Stimulated activated CD8-positive, alpha-beta memory T cell treated with anti-CD3 and anti-CD28 coated beads, Interleukin-12 subunit alpha, Interleukin-12 subunit beta, amount 100 ng/mL, for 1 hour (primary cell): ENCODE measurements at places on chromosomes 7 and 10.

DNA sequence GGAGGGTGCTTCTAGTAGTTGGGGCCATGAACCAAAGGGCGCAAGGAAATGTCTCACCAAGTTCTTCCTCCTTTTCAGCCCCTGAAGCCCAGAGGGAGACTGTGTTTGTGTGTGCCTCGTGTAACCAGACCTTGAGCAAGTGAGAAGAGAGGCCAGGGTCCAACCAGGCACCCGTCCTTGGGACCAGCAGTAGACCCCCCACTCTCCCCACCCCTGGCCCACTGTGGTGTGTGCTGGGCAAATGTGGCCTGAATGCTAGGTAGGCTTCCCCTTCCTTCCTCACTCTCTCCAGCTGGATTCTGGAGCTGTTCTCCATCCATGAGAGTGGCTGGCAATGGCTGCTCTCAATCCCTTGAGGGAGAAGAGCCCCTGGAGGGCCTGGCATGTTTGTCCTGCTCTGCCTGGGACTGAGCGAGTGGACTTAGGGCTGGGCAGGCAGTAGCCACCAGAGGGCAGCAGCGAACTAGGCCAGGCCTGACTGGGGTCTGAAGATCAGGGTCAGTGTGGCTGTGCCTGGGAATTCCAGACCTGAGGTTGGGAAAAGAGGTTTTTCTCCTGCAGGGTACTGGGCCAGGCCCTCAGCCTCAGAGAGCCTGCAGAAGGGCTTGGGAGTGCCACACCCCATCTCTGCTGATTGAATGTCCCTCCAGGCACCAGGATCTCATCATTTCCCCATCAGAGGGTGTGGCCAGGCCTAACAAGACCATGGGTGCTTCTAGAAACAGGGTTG is 12.5 kb downstream of the SFRP5 start:
- DNase-seq: no peak

DNA sequence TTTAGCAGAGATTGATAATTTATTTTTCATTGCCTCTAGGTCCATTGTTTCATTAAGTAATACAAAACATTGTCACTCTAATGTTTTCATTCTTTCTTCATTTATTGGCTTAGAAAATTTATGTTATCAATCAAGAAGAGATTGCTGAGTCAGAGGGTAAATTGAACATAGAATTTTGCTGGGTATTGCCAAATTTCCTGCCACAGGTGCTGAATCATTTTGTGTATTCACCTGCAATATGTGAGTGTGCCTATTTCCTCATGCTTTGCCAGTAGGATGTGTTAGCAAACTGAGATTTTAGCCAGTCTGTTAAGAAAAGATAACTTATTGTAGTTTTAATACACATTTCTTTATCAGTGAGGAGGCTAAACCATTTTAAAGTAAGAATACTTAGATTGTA is 38.0 kb downstream of the MARCHF5 start:
- DNase-seq: no peak

GRCh38 chr10:27390681-27391080 is 113.4 kb upstream of the RAB18 start:
- DNase-seq: no peak

GRCh38 chr10:18204039-18204835 is 64.0 kb downstream of the CACNB2 start:
- no peak for DNase-seq

- no peak for DNase-seq
These were observed 33.7 kb upstream of the TMEM26 start for GRCh38 chr10:61486738-61487396.

DNA sequence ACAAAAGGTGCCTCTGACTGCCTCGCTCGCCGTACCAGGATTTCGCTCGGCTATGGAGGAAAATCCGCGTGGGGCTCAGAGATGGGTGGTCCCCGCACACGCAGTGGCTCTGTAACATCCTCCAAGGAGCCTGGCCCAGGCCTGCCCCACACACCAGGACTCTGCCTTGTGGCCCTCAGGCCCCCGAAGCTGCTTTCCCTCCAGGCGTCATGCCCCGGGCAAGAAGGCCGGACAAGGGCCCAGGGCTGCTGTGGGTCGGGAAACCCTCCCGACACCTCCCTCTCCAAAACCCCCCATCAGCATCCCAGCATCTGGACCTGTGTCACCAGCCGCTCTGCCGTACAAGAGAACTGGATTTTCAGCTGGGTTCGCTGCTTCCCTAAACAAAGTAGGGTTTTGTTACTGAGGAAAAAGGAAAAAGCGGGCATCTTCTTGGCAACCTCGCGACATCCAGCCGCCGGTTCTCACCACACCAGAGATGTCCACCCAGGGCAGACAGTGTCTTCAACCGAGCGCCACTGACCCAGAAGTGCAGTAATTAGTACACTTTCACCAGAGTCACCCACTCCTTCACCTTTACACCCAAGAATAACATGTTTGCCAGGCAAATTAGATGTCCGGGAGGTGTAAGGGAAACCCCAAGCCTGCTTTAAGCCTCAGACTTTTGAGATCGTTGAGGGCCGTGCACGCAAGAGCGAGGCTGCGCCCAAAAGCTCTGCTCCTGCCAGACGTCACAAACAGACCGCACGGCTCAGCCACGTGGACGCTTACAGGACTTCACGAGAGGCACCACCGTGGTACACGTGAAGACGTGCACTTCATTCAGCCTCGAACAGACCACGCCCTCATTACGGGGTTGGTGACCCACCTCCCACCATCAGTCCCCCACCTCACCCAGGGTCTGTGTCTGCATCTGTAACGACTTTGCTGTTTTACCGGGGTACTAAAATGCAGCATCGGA is 62.2 kb downstream of the DIP2C start:
- DNase-seq: no peak

DNA sequence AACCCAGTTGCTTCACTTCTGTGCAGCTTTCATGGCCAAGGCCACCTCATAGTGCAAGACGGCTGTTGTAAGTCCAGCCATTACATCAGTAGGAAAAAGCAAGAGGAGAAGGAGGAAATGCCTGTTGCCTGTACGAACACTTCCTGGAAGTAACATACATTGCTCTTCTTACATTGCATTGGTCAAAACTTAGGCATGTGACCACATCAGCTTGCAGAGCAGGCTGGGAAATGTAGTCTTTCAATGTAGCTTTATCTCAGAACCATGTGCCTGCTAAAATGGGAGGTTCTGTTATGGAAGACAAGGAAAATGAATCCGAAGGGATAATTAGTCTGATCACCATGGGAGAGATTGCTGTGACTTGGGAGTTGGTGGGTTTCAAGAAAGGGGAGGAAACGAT is 4.3 kb downstream of the SLC29A3 start:
- no peak for DNase-seq

- no peak for DNase-seq
These were observed 33.2 kb downstream of the WBP1L start for GRCh38 chr10:102776779-102777456.

DNA sequence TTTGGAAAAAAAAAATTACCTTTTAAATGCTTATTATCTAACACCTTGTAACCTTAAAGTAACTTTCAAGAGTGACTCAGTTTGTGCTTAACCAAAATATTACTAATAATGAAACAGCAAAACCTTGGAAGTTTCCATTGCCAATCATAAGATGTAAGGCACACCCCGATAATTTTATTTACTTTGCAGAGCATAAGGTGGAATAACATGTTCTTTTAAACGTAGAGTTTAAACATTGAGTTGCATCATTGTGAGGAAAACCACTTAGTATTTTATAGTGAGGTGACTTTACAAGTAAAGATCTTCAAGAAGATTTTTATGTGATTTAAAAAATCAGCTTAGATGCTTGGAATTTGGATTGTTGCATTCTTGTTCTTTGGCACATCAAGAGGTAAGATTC is at the start of gene PNLIPRP3:
TSS of gene PNLIPRP3 (plus strand) at position 177 of the 400 bp plus-strand sequence. CDS start at position 343, 166 bp downstream.
- no peak for DNase-seq

GRCh38 chr7:46091071-46091470 is 170.0 kb upstream of the IGFBP3 start:
- DNase-seq: no peak

- no peak for DNase-seq
These were observed 14.2 kb downstream of the LEP start for GRCh38 chr7:128255271-128255670.

DNA sequence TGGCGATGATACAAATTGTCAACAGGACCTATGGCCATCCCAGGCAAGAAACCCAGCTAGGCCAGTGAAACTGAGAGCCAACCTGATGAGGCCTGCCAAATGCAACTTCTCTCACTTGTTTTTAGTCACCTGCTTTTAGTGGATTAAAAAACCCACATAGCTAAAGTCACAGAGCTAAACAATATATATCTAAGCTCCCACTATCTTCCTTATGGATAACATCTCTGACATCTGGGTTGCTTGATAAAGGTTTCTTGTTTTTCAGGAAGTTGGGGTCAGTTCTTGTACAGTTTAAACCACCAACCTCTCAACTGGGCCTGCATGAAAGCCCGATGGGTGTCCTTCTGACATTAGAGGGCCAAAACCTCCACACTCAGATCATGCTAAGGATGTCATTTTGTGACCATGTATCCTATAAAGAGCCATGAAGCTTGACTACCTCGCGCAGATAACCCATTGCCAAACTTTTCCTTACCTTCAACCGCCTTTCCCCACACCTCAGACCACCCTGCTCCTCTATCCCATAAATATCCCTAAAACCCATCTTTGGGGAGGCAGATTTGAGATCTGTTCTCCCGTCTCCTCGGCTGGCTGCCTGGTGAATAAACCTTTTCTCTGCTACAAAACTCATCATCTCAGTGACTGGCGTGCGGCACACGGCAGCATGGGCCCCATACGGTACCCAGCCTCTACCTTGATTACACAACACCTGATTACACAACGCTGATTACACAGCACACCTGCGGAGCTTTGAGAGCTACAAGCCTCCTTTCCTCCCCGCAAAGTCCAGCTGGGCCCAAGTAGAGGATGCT is 797 bp upstream of the STMP1 start:
- DNase-seq: no peak

- no peak for DNase-seq
These were observed at the start of gene DMBT1 for GRCh38 chr10:122560279-122560804. Gene DMBT1 (plus strand): TSS chr10:122560754. CDS start chr10:122560771, 17 bp downstream.

GRCh38 chr7:90903841-90904240 is 307.7 kb downstream of the CDK14 start:
- no peak for DNase-seq

- no peak for DNase-seq
These were observed 38.6 kb downstream of the ZNRF2 start for GRCh38 chr7:30323006-30323355.

GRCh38 chr10:88190123-88190522 is 326.7 kb downstream of the PTEN start:
- no peak for DNase-seq

DNA sequence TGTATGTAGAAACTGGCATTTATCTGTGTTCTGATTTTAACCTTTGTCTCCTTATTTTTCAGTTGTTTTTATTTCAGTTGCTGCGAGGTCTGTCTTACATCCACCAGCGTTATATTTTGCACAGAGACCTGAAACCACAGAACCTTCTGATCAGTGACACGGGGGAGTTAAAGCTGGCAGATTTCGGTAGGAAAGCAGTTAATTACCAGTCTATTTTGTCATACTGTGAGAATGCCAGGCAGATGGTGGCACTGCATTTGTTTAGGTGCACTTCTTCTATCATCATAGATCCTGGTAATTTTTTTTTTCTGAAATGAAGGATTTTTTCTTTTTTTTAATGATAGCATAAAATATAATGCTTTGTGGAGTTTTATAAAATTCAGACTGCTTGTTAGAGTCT is 321.4 kb downstream of the CDK14 start:
- DNase-seq: no peak

DNA sequence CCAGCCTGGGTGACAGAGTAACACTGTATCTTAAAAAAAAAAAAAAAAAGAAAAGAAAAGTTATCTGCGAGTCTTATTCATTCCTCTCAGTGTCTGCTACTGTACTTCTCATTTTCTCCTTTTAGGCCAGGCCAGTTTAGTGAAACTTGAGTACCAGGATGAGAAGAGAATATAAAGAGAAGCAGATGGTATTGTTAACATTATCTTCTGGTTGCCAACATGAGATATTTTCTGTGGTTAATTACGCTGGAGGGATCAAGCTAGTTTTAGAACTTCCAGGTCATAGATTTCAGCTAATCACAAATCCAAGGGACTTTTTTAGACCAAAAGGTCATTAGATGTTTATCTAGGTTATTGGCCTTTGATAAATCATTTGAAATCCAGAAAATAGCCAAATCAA is 252.6 kb upstream of the SMIM30 start:
- DNase-seq: no peak

- no peak for DNase-seq
These were observed 86.0 kb downstream of the UNCX start for GRCh38 chr7:1318661-1319060.

DNA sequence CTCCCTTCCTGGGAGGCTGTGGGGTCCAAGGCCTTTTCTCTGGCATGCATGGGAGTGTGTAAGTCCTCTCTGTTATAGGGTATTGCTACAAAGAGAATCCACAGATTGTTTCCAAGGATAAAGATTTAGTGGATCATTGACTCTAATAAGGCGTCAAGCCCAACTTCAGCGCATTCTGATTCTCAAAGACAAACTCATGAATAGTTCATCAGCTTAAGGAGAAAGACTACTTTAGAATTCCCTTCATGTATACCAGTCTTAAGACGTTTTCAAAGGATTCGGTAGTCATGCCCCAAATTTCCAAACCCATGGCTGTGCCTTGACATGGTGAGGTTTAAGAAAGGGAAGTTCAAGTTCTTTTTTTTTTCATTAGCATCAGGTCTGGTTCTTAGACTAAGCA is 46.6 kb upstream of the ABLIM1 start:
- DNase-seq: no peak

DNA sequence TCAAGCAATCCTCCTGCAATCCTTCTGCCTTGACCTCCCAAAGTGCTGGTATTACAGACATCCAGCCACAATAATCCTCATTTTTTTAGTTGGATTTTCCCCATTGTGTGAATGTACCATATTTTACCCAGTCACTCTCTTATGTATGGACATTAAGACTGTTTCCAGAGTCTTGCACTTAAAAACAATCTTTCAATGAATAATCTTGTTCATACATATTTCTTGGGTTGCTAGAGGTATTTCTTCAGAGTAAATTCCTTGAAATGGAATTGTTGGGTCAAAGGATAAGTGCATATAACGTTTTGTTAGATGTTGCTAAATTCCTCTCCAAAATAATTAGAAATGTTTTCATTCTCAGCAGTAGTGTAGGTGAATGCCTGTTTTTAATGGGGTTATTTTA is 283.1 kb upstream of the KAT6B start:
- DNase-seq: no peak

DNA sequence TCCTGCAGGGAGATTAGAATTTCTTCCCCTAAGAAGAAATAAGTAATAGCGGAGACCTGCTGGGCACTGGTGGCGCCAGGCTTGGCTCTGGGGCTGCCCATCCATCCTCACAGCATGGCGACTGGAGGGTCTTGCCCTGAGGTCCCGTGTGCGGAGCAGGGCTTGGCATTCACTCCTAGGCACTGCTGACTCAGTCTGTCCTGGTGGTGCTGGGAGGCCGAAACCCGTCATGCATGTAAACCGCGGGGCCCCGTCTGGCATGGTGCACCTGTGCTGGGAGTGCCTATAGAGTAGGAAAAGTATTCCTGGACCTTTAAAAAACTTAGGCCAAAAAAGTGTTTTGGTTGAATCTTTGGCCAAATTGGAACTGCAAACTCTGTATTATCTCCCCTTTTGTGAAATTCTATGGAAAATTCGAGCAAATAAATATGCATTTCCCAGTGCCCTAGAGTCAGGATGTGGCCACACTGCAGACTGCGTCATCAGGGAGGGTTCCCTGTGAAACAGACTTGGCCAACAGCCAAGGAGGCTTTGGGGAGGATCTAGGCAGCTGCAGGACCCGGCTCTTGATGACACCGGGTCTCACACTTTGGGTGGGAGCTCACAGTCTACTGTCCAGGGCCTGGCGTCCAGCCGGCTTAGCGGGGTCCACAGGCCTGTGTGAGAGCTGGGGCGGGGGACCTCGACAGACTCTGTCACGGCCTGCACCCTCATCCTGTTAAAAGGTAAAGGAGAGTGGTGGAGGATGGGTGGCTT is 122.3 kb downstream of the VIPR2 start:
- no peak for DNase-seq
